ENCODE measurements at places on chromosomes 13 and 19.

DNA sequence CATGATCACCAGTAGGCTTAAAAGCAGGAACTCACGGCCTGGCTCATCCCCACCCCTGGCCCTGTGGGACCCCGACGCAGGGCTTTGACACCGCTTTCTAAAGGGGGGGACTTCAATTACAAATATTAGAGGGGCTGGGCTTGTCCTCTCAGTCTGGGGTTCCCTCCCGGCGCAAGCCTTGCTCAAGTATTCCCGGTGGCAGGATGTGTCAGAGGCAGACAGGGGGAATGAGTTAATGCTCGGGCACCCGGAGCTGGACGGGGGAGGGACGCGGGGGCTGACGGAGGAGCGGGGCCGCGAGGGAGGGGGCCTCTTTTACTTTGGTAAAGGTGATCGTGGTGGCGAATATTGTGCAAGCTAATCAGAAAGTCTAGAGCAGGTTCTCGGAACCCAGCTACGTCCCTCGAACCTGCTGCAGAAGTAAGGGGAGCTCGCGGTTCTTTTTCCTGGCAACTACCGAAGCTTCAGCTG, 1.1 kb downstream of the FGF14 start:
- peak; percentile 1 for DNase-seq

GRCh38 chr13:40152145-40152544, 496.7 kb downstream of the COG6 start:
- DNase-seq, result no peak

GRCh38 chr13:72141855-72142519, 275.0 kb upstream of the DACH1 start:
- DNase-seq, result no peak

GRCh38 chr13:73324842-73325722, 266.3 kb downstream of the KLF5 start:
- DNase-seq, result no peak

DNA sequence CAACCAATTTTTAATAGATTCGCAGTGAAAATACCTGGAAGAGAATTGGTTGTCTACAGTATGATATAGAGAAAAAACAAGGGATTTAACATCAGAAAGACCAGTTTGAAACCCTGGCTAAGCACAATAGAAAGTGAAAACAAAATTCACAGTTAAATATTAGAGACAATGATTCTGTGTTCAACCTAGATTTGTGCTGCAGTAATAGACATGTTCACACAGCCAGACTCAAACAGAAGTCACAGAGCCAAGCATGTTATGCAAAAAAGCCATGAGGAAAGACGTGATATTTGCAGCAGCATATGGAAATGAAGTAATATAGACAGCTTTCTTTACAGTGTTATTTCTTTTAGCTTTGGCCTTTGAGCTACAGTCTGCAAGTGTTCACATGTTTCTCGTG, 48.1 kb downstream of the SCEL start:
- no peak for DNase-seq

All from CD8-positive, alpha-beta memory T cell (primary cell).